ENCODE measurements at places on chromosomes 13 and 19. TPM values are rescaled to one million over a fixed set of nuclear protein-coding genes. Genes with fewer than 3 reads are reported as not detected.

DNA sequence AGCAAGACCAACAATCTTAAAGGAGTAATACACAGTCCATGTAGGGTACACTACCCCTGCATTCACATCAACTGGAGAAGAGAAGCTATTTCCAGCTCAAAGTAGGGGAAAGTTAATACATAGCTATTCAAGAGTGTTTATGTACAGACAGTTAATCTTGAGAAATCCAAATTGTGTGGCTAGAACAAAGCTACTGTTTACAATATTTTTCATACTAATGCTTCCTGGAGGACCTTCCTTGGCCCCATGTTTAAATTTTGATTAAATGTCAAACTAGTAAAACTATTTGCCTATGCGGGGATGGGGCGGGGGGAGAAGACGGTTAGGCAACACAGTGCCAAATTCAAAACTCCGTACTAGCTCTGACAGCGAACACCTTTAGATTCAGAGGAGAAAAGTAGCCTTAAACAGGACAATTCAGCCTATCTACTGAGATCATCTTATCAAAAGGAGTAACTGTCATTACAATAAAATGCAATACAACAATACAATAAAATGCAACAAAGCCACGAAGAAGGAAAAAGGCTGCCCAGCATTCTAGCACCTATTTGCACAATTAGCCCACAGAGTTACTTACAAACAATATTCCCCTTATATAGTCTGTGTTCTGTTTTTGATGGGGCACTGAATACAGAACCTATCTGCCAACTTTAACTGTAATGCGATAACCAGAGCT lies 29.1 kb downstream of the BRD4 start:
- DNase-seq, result no peak

DNA sequence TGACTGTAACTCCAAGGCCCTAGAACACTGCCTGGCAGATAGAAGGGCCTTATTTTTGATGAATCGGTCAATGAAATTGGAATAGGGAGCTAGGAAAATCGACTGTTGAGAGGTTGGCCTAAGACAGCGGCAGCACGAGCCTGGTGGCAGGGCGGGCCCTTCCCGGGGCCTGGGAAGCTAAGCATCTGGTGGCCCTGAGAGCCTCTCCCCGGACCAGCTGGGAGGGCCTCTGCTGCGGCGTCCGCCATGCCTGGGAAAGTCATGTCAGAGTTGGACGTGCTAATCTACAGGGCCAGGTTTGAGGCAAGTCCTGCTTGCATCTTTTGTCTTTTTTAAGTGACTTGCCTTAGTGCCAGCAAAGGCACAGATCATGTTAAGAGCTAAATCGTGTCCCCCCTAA lies 11.2 kb upstream of the GPR12 start:
- no peak for DNase-seq

The RUBCNL gene
- total RNA-seq, result 1.9 TPM

The COQ8B gene
- 49.9 TPM for total RNA-seq

DNA sequence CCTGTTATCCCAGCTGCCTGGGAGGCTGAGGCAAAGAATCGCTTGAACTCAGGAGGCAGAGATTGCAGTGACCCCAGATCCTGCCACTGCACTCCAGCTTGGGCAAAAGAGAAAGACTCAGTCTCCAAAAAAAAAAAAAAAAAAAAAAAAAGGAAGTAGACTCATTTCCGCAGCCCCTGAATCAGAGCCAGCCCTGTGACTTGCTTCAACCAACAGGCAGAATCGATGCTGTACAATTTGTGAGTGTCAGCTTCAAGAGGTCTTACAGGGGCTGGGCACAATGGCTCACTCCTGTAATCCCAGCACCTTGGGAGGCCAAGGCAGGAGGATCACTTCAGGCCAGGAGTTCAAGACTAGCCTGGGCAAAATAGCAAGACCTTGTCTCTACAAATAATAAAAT lies 12.8 kb downstream of the ANKRD27 start:
- no peak for DNase-seq

The ELSPBP1 gene
- not detected for total RNA-seq

The ATP4A gene
- 0.32 TPM for total RNA-seq

DNA sequence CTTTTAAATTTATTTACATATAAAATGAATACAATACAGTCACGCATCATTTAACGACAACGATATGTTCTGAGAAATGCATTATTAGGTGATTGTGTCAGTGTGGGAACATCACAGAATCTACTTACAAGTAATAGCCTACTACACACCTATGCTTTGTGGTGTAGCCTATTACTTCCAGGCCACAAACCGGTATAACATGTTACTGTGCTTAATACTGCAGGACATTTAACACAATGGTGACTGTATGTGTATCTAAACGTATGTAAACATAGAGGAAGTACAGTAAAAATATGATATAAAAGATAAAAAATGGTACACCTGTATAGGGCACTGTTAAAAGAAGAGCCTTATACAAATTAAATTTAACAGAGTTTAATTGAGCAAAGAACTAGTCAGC lies 62.4 kb upstream of the KLHL1 start:
- no peak for DNase-seq

The B3GNT3 gene
- total RNA-seq, result not detected

- DNase-seq, result no peak
Measured at GRCh38 chr13:110297011-110297410, 9.9 kb downstream of the COL4A1 start.

DNA sequence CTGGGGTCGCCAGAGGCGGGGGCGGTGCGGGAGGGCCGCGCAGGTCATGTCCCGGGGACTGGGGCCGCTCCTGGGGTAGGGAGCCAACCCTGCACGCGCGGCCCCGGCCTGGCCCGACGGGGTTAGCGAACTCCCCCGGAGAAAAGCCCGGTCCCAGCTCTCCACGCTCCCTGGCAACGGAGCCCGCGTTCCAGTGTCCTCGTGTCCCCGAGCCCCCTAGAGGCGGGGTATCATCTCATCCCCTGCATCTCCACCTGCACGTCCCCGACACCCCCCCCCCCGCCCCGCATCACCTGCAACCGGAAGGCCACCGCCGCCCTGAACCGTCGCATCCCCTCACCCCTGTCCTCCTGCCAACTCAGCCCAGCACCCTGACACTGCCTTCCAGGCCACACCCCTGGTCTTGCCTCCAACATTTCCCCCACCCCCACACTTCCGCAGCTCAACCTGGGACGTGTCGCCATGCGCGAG lies 2.7 kb downstream of the WDR88 start:
- DNase-seq, result no peak

The LGALS14 gene
- not detected for total RNA-seq

GRCh38 chr19:5333581-5334365 lies 6.8 kb downstream of the PTPRS start:
- DNase-seq, result no peak

DNA sequence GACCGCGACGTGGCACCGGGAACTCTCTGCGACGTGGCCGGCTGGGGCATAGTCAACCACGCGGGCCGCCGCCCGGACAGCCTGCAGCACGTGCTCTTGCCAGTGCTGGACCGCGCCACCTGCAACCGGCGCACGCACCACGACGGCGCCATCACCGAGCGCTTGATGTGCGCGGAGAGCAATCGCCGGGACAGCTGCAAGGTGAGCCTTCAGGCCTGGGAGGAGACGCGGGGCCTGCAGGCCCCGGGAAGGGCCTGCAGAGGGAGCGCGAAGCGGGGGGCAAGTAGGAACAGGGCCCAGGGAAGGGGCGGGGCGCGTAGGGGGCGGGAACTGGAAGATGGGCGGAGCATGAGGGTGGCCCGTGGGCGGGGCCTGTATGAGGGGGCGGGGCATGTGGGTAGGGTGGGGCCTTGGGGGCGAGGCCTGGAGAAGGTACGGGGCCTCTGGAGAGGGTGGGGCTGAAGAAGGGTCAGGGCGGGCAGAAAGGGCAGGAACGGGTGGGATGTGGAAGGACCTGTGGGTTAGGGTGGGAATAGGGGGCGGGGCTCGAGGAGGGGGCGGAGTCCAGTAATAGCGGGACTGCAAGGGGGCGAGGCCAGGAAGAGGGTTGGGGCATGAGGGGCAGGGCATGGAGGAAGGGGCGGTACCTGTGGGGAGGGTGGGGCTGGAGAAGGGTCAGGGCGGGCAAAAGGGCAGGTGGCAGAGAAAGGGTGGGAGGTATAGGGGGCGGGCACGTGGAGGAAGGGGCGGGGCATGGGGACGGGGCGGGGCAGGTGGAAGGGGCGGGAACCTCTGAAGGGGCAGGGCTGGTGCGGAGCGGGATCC lies 2.5 kb downstream of the CFD start:
- DNase-seq, result peak; percentile 61

DNA sequence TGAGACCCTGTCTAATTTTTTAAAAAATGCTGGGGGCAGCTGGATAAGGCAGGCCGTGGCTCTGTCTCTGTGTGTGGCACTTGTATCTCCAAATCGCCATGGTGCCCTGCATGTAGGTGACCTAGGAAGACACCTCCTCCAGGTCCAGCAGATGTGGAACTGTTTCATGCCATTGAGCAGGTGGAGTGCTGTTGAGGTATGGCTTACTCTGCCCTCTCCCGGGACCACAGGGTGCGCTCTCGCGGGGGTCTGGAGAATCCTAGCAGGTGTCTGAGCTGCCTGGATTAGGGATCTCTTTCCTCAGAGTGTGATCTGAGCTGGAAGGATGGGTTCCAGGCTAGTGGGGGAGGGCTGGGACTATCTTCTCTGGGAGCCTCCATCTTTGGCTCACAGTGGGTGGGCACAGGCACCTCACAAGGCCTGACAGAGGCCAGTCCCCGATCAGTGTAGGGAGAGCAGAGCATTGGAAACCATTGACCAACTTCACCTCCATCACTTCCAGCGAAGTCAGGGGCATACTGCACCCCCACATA lies 67.7 kb upstream of the TM9SF2 start:
- no peak for DNase-seq

The ZNF345 gene
- 13.2 TPM for total RNA-seq

DNA sequence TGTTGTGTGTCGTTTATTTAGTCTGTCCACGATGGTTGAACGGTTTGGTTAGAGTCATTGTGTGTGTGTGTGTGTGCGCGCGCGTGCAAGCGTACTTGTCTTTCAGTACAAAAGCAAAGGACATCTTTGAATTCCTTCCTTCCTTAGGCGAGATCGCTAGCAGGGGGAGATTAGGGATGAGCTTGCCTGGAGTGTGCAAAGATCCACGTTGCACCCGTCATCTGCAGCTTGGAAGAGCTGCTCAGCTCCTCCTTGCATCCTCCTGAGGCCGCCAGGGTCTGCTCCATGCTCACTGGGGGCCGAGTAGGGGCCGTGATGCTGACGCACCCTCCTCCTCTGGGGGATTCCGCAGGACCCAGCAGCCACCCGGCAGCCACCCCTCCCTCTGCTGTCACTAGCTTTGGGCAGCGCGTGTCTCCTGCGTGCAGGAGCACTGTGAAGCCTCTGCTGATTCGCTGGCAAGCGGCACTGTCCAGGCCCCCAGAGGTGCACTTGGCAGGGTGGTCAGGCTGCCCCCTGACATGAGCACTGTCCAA lies 137.3 kb downstream of the KDM4B start:
- no peak for DNase-seq

The FFAR2 gene
- total RNA-seq, result not detected

The TMEM255B gene
- total RNA-seq, result 13.8 TPM

- DNase-seq, result no peak
Measured at GRCh38 chr13:74114202-74114601, 20.0 kb downstream of the KLF12 start.

DNA sequence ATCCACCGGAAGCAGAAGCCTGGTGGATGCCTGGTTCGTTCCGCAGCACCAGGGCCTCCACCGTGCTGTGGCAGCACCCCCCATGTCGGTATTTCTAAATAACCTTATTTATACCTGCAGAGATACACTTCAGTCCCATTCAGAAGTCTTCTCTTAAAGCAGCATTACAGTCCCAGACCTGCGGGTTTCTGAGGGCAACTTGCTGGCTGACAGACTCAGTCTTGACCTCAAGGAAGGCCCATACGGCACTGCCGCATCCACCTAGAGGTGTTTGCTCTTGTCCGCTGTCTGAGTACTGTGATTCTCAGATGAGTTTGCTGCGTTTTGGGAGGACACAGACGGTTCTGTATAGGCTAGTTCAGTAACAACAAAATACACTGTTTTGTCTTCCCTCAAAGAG lies 16.9 kb upstream of the TEX29 start:
- no peak for DNase-seq

- no peak for DNase-seq
Measured at GRCh38 chr13:111269508-111269907, 50.9 kb upstream of the TEX29 start.

DNA sequence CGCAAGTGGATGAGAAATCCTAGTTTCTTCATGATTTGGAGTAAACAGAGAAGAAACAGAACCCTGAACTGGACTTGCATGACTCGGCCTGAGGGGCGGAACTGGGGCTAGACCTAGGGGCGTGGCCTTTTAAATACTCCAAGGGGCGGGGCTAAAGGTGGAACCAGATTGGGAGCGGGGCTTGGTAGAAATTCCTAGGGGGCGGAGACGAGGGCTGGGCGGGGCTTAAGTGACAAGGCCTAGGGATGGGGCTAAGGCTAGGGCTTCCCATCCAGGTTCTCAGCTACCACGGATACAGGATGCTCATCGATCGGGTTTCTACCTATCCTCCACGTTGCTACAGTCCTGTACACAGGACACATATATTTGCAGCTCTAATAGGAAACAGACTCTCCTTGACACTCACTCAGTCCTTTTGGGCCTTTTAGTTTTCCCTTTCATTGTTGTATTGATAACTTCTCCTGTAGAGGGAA lies 372 bp upstream of the ZNF699 start:
- DNase-seq, result peak; percentile 90

- DNase-seq, result peak; percentile 67
Measured at GRCh38 chr19:42129399-42130253, 2.6 kb downstream of the POU2F2 start.

GRCh38 chr13:40024967-40025714 lies 369.7 kb downstream of the COG6 start:
- DNase-seq, result no peak

DNA sequence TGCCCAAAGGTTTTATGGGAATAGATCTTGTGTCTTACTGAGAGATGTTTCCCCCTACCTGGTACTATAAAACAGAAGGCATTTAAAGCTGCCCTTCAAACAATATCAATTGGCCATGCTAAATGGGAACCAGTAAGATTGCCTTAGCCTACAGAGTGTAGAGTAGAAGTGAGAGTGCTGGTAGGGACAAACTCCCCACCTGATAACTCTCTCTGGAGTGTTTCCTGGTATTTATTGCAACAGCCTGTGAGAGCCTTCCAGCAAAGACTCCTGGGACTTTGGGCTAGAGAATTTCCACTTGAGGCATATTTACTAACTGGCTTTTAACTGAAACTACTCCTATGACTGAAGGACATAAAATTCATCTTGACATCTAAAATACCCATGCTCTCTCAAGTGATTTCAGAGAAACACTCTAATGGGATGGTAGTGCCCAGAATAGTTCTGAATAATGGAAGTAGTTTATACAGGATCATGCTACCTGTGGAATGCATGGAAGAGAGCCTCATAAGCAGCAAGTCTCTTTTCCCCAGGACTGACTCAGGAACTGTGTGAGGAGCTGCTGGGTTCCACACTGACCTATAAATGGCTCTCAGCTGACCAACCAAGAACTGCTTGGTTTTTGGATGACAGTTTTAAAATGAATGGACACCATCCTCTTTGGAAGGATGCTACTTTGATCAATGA lies 132.7 kb upstream of the SLITRK5 start:
- DNase-seq, result no peak

The B9D2 gene
- total RNA-seq, result 7.6 TPM

GRCh38 chr19:18308948-18309325 lies 13.9 kb downstream of the LSM4 start:
- no peak for DNase-seq

The BRD4 gene
- 162 TPM for total RNA-seq
